ENCODE measurements at places on chromosomes 12 and 14.

DNA sequence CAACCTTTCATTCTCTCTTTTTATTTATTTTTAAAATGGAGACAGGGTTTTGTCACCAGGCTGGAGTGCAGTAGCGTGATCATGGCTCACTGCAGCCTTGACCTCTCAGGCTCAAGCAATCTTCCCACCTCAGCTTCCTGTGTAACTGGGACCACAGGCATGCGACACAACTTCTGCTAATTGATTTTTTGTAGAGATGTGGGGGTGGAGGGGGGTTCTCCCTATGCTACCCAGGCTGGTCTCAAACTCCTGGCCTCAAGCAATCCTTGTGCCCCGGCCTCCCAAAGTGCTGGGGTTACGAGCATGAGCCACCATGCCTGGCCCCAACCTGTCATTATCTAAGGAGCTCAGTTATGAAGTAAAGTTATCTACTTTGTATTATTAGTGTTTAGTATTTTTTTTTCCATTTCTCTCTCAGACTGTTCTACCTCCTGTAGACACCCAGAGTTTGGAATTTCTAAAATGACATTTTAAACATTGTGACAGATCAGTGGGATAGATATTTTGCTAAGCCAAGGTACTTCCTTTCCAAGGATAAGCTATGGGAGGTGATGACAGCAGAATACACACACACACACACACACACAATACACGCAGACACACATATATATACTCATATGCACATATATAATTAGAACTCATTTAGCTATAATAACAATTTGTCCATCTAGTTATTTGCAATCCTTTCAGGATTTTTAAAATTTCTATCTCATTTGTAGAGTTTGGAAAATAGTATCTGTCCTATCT lies 2.1 kb upstream of the USP44 start:
- peaks cover 8% of the 10 kb centered on the region for H3K4me1 ChIP-seq
- H3K27ac ChIP-seq: no peak overlapping the region
- H3K36me3 ChIP-seq: no peaks in the 10 kb centered on the region
- H3K27me3 ChIP-seq: no peaks in the 10 kb centered on the region

DNA sequence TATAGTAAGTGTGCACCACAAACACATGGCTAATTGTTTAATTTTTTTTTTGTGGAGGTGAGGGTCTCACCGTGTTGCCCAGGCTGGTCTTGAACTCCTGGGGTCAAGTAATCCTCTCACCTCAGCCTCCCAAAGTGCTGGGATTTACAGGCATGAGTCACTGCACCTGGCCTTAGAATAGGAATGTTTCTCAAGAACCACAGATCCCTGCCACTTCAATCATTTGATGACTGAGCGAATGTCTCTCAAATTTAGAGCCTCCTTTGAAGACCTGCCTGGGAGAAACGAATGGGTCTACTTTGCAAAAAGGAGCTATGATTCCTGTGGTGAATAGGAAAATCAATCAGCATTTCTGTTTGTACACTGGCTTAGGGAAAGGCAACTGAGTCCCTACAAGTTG lies 33.5 kb upstream of the CHST11 start:
- no peak overlapping the region for H3K27ac ChIP-seq
- no peak for DNase-seq
- no peaks in the 10 kb centered on the region for H3K27me3 ChIP-seq
- H3K4me3 ChIP-seq: no peak overlapping the region
- H3K4me1 ChIP-seq: no peaks in the 10 kb centered on the region
- no peaks in the 10 kb centered on the region for H3K36me3 ChIP-seq

- DNase-seq: no peak
- no peak overlapping the region for H3K27ac ChIP-seq
- no peaks in the 10 kb centered on the region for H3K27me3 ChIP-seq
- H3K4me1 ChIP-seq: no peaks in the 10 kb centered on the region
- no peaks in the 10 kb centered on the region for H3K36me3 ChIP-seq
- H3K4me3 ChIP-seq: no peak overlapping the region
Measured at GRCh38 chr12:84702001-84702400, 210.6 kb downstream of the SLC6A15 start.

- peaks cover 10% of the 10 kb centered on the region for H3K36me3 ChIP-seq
- H3K27ac ChIP-seq: no peak overlapping the region
- no peaks in the 10 kb centered on the region for H3K27me3 ChIP-seq
- DNase-seq: no peak
Measured at GRCh38 chr12:93427779-93428564, 13.8 kb downstream of the UBE2N start.

GRCh38 chr14:54715239-54715638 lies 148.3 kb downstream of the SAMD4A start:
- H3K4me3 ChIP-seq: no peak overlapping the region
- no peak overlapping the region for H3K27ac ChIP-seq
- no peaks in the 10 kb centered on the region for H3K27me3 ChIP-seq
- peaks cover 3% of the 10 kb centered on the region for H3K4me1 ChIP-seq

- no peaks in the 10 kb centered on the region for H3K36me3 ChIP-seq
- H3K27ac ChIP-seq: no peak overlapping the region
- H3K4me3 ChIP-seq: no peak overlapping the region
- DNase-seq: no peak
Measured at GRCh38 chr14:89137526-89138163, 279.4 kb downstream of the FOXN3 start.

GRCh38 chr12:64912516-64913255 lies 88.2 kb downstream of the TBC1D30 start:
- H3K4me3 ChIP-seq: no peak overlapping the region
- H3K27me3 ChIP-seq: no peaks in the 10 kb centered on the region
- no peaks in the 10 kb centered on the region for H3K4me1 ChIP-seq

DNA sequence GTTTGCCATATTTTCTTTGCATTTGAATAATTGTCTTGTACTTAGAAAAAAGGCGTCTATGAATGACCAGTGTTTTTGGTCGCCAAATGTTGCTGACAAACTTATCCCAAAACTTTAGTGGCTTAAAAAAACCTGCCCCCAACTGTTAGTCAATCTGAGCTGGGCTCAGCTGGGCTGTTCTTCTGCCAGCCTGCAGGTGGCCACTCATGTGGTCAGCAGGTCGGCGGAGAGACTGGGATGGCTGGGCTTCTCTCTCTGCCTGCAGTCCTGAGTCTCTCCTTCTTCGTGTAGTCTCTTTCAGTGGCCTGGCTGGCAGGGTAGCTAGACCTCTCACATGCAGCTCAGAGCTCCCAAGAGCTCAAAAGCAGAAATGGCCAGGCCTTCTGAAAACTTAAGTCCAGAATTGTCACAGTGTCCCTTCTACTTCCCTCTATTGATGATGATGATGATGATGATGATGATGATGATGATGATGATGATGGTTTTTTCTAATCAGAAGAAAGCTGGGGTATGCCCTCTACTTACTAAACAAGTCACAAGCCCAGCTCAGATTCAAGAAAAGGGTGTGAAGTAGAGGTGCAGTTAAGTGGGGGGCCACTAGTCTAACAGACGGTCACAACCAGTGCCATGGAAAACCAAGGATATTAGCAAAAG lies 87.9 kb downstream of the PTPN11 start:
- DNase-seq: no peak
- no peak overlapping the region for H3K4me3 ChIP-seq
- H3K27me3 ChIP-seq: no peaks in the 10 kb centered on the region
- peaks cover 18% of the 10 kb centered on the region for H3K36me3 ChIP-seq
- H3K4me1 ChIP-seq: no peaks in the 10 kb centered on the region
- H3K27ac ChIP-seq: no peak overlapping the region

GRCh38 chr14:78752518-78753188 lies 582.5 kb downstream of the NRXN3 start:
- no peak for DNase-seq
- no peaks in the 10 kb centered on the region for H3K36me3 ChIP-seq
- H3K4me1 ChIP-seq: peaks cover 1% of the 10 kb centered on the region
- H3K27me3 ChIP-seq: no peaks in the 10 kb centered on the region
- H3K4me3 ChIP-seq: no peak overlapping the region
- H3K27ac ChIP-seq: no peak overlapping the region

DNA sequence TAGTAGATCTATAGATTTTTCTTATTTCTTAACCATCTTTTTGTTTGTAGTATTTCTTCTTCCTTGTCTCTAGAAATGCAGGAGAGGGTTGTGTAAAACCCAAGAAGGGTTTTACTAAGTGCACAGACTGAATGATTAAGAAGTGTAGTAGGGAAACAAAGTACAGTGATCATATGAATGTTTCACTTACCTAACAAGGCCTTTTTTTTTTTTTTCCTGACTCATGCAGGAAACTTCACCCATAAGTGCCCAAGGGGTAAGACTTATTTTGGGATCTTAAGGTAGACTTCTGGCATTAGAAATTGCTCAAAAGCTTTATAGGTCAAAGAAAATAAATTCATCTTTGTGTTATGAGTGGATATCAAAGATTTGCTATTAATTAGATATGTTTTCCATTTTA lies 10.2 kb downstream of the SCN8A start:
- no peaks in the 10 kb centered on the region for H3K36me3 ChIP-seq
- no peak overlapping the region for H3K4me3 ChIP-seq
- H3K27me3 ChIP-seq: no peaks in the 10 kb centered on the region
- no peak for DNase-seq

DNA sequence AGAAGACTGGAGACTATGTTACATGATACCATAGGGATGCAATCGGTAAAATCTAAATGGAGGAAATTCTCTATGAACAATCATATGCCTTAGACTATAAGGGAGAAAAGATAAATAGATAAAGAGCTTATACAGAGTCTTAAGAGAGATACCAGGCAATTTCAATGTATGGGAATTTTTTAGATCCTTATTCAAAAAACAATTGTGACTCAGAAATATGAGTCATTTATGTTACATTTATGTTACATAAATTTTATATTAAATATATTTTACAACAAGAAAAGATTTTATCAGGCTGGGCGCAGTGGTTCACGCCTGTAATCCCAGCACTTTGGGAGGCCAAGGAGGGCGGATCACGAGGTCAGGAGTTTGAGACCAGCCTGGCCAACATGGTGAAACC lies 36.5 kb upstream of the PSMA6 start:
- H3K36me3 ChIP-seq: peaks cover 3% of the 10 kb centered on the region
- no peaks in the 10 kb centered on the region for H3K27me3 ChIP-seq
- no peak overlapping the region for H3K4me3 ChIP-seq
- no peak overlapping the region for H3K27ac ChIP-seq
- H3K4me1 ChIP-seq: no peaks in the 10 kb centered on the region

GRCh38 chr12:82757059-82757458 lies 70.4 kb downstream of the TMTC2 start:
- H3K27ac ChIP-seq: no peak overlapping the region
- DNase-seq: no peak
- no peak overlapping the region for H3K4me3 ChIP-seq
- no peaks in the 10 kb centered on the region for H3K27me3 ChIP-seq
- H3K4me1 ChIP-seq: peaks cover 2% of the 10 kb centered on the region

- no peaks in the 10 kb centered on the region for H3K27me3 ChIP-seq
- no peak overlapping the region for H3K4me3 ChIP-seq
- H3K27ac ChIP-seq: peak overlapping the region; percentile 54
- peaks cover 12% of the 10 kb centered on the region for H3K4me1 ChIP-seq
Measured at GRCh38 chr14:103015426-103015825, 41.9 kb downstream of the CDC42BPB start.

GRCh38 chr14:77503138-77503537 lies 4.5 kb upstream of the ISM2 start:
- no peak overlapping the region for H3K27ac ChIP-seq
- peaks cover 2% of the 10 kb centered on the region for H3K4me1 ChIP-seq
- no peak for DNase-seq
- no peaks in the 10 kb centered on the region for H3K36me3 ChIP-seq

GRCh38 chr12:88063375-88063774 lies 34.2 kb upstream of the C12orf50 start:
- no peak overlapping the region for H3K4me3 ChIP-seq
- DNase-seq: no peak
- no peaks in the 10 kb centered on the region for H3K27me3 ChIP-seq
- H3K27ac ChIP-seq: no peak overlapping the region

- H3K36me3 ChIP-seq: no peaks in the 10 kb centered on the region
- H3K4me1 ChIP-seq: peaks cover 4% of the 10 kb centered on the region
- H3K27ac ChIP-seq: no peak overlapping the region
Measured at GRCh38 chr14:87894920-87895319, 98.1 kb downstream of the GALC start.

- H3K27ac ChIP-seq: no peak overlapping the region
- H3K4me1 ChIP-seq: no peaks in the 10 kb centered on the region
- DNase-seq: no peak
Measured at GRCh38 chr14:24921903-24922302, 128.0 kb downstream of the STXBP6 start.

- no peak for DNase-seq
- H3K36me3 ChIP-seq: no peaks in the 10 kb centered on the region
- H3K27ac ChIP-seq: peak overlapping the region; percentile 41
- H3K4me1 ChIP-seq: peaks cover 32% of the 10 kb centered on the region
- H3K27me3 ChIP-seq: no peaks in the 10 kb centered on the region
- H3K4me3 ChIP-seq: no peak overlapping the region
Measured at GRCh38 chr14:68518761-68519670, 273.9 kb downstream of the ZFP36L1 start.

GRCh38 chr12:50732591-50732990 lies 31.3 kb upstream of the ATF1 start:
- H3K4me3 ChIP-seq: no peak overlapping the region
- H3K4me1 ChIP-seq: no peaks in the 10 kb centered on the region
- no peak for DNase-seq
- no peaks in the 10 kb centered on the region for H3K27me3 ChIP-seq
- H3K36me3 ChIP-seq: peaks cover 93% of the 10 kb centered on the region

DNA sequence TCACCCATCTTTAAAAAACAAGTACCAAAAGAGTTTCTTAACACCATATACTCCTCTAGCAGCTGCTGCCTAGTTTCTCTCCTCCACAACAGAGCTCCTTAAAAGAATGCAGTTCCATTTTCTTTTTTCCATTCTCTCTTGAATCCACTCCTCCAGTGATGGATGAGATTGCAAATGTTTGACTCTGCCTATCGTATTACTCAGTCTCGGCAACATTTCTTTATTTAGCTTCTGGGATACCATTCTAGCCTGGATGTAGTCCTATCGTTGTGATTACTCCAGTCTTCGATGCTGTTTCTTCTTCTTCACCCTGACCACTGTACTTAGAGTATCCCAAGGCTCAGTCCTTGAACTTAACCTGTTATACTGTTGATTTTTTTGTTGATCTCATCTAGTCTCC lies 30.8 kb downstream of the CAND1 start:
- no peaks in the 10 kb centered on the region for H3K4me1 ChIP-seq
- peaks cover 5% of the 10 kb centered on the region for H3K36me3 ChIP-seq
- no peak overlapping the region for H3K27ac ChIP-seq
- H3K4me3 ChIP-seq: no peak overlapping the region
- no peak for DNase-seq
- no peaks in the 10 kb centered on the region for H3K27me3 ChIP-seq

- no peaks in the 10 kb centered on the region for H3K27me3 ChIP-seq
- DNase-seq: no peak
- no peak overlapping the region for H3K27ac ChIP-seq
- H3K36me3 ChIP-seq: peaks cover 21% of the 10 kb centered on the region
- H3K4me3 ChIP-seq: no peak overlapping the region
- H3K4me1 ChIP-seq: peaks cover 10% of the 10 kb centered on the region
Measured at GRCh38 chr12:105018776-105019175, 32.7 kb downstream of the NOPCHAP1 start.

- H3K36me3 ChIP-seq: no peaks in the 10 kb centered on the region
- H3K27ac ChIP-seq: no peak overlapping the region
- no peak overlapping the region for H3K4me3 ChIP-seq
- DNase-seq: no peak
- H3K27me3 ChIP-seq: no peaks in the 10 kb centered on the region
Measured at GRCh38 chr14:93975791-93976476, 436 bp downstream of the ASB2 start.
